NT2/D1 (cell line): ENCODE measurements at places on chromosomes 4 and X.

- no peak for DNase-seq
Measured at GRCh38 chr4:185874516-185875230, 62.7 kb upstream of the SORBS2 start.

DNA sequence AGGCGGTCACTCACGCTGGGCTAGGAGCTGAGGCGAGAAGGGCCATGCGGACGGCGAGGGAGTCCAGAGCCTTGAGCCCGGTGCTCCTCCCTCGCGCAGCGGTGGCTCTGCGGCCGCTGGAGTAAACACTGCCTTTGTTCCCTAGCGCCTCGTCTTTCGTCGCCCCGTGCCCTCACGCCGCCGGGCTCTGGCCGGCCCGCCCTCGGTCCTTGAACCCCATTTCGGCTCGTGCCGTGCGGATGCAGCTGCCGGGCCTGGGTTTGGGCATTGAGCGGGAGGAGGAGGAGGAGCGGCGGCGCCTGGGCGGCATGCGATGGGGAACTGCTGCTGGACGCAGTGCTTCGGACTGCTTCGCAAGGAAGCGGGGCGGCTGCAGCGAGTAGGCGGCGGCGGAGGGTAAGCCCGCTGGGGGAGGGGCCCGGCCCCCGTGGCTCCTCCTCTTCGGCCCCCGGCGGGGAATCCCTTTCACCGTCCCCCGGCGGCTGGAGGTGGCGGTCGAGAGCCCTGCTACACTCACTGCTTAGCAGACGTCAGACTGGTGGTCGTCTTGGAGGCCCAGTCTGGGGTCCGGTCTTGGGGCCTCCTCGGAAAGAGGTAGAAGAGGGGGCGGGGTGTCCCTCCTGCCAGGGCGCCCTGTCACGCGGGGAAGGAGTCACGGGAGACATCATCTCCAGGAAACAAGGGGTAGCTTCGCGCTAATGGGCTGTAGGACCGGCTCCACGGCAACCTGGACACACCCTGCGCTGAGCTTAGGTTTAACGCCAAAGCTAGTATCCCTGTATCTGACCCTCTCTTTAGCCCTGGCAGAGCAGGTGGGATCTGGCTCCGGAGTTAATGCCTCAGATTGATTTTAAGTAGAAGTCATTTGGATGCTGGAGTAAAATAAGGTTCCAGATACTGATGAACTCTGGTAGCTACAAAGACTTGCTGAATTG lies at the start of gene AP1AR:
Gene AP1AR, plus strand, starts transcription at position 9 of the 935 bp plus-strand sequence. Its CDS starts 305 bp downstream, at position 314.
- peak; percentile 72 for DNase-seq

- no peak for DNase-seq
Measured at GRCh38 chr4:158754385-158755180, 14.2 kb upstream of the FNIP2 start.

DNA sequence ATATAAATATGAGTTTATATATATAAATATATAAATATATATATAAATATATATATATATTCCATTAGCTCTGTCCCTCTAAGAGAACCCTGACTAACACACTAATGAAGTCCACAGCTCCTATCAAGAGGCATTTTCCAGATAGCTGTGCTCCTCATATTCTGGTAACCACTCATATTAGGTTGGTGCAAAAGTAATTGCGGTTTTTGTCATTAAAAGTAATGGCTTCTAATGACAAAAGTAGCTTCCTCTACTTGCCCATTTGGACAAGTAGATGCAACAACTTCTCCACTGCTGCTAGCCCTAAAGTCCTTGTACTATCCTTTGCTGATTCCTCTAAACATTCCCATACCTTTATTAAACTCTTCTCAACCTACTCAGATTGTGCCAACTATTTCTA lies 182.0 kb downstream of the THOC2 start:
- no peak for DNase-seq
